ENCODE measurements at places on chromosomes 6 and 20. TPM values are rescaled to one million over a fixed set of nuclear protein-coding genes. Genes with fewer than 3 reads are reported as not detected.

The AKAP12 gene
- 218 TPM for total RNA-seq

DNA sequence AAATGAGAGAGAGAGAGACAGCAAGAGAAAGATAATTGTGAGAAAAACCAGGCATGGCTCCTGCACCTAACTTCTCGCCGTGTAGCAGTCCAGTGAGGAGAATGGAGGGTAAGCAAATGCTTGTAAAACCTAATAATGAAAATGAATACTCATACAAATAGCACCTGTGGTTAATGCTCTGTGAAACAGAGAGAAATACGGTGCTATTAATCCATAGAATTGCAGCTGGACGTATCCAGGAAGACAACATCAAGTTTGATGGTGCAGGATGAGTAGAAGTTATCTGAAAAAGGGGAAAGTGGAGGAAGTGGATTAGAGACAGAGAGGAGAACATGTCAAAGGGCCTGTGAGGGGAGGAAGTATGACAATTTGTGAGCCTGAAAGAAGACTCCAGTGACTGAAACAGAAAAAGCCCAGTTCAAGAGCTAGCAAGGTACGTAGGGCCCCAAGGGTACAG, 89.4 kb upstream of the PAK5 start:
- DNase-seq: no peak

DNA sequence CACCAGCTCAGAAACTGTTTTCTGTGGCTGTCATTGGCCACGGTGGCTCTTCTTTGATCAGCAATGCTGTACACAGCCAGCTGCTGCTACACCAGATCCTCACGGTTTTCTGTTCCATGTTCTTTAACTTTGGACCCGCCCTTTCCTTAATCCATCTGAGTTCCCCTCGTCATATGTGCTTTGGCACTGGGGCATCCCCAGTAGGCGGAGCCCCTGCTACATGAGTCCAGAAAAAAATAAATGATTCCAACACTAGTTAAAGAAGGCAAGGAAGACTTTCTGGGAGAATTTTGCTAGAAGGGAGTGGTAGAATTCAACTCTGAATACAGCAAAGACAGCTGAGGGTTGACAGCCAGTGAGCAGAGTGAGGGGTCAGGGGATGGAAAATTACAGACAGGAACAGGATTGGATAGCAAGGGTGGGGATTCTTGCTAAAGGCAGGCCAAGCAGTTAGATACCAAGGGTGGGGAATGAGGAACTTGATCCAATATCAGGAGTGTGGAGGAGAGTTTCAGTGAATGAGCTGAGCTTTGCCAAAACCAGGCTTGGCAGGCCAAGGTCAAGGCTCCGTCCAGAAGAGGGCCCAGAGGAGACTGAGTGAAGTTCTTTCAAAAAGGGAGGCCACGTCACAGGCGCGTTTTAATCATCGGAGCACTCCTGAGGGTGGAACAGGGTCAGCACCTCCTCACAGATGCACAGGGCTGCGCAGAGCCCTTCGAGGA, 391.8 kb downstream of the CDH4 start:
- no peak for DNase-seq

DNA sequence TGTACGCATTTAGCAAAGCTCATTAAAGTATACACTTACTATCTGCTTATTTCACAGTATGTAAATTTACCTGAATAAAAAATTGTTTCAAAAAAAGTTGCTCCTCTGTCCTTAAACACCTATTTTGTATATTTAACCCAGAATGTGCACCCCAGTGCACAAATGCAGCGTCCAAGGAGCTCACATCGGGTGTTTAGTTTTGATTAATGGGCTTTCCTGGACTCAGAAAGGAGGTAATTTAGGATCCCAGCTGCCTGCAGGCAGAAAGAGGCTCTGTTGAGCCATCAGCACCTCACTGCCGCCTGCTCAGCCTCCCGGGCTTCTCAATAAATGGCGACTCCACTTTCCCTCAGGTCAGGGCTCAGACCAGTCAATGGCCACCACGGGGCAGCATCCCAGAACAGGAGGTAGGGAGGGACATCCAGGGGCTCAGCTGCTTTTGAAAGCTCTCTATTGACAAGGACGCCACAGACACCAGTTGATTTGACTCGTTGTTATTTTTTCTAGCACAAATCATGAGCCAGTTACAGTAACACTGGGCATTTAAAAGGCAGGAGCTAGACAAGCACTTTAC, 70.2 kb upstream of the TBC1D7 start:
- DNase-seq: no peak

DNA sequence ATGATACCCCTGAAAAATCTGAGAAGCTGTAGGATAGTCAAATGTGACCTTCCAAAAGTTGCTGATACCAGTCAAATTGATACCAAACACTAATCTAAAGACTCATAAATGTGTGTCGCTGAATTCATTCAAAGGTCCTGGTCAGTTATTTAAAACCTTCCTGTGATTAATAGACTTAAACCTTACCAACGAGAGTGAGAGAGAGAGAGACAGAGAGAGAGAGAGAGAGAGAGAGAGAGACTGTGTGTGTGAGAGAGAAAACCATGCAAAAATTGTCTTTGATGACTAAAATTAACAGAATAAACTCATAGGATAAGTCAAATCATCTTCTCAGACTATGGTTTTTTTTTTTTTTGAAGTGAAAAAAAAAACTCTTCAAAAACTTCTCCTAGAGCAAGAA, 370.9 kb upstream of the HS3ST5 start:
- no peak for DNase-seq

Measured in uterus (tissue), 4 donors.